ENCODE measurements at places on chromosomes 3 and 15.

DNA sequence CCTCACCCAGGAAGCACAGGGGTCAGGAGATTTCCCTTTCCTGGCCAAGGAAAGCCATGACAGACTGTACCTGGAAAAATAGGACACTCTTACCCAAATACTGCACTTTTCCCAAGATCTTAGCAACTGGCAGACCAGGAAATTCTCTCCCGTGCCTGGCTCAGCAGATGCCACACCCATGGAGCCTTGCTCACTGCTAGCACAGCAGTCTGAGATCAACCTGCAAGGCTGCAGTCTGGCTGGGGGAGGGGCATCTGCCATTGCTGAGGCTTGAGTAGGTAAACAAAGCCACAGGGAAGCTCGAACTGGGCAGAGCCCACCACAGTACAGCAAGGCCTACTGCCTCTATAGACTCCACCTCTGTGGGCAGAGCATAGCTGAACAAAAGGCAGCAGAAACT, 567.3 kb upstream of the LMCD1 start:
- DNase-seq: no peak
- H3K36me3 ChIP-seq: no peaks in the 10 kb centered on the region
- no peaks in the 10 kb centered on the region for H3K27me3 ChIP-seq
- no peaks in the 10 kb centered on the region for H3K4me1 ChIP-seq

GRCh38 chr3:165148876-165149441, 47.2 kb downstream of the SLITRK3 start:
- H3K4me1 ChIP-seq: no peaks in the 10 kb centered on the region
- H3K27ac ChIP-seq: no peak overlapping the region
- DNase-seq: no peak
- no peaks in the 10 kb centered on the region for H3K36me3 ChIP-seq
- no peaks in the 10 kb centered on the region for H3K27me3 ChIP-seq

- H3K27me3 ChIP-seq: no peaks in the 10 kb centered on the region
- no peaks in the 10 kb centered on the region for H3K4me1 ChIP-seq
- no peak overlapping the region for H3K27ac ChIP-seq
These were observed 105.8 kb downstream of the LSAMP start for GRCh38 chr3:116339441-116340028.

GRCh38 chr3:182562274-182562673, 231.0 kb upstream of the ATP11B start:
- H3K27me3 ChIP-seq: no peaks in the 10 kb centered on the region
- H3K27ac ChIP-seq: no peak overlapping the region
- no peaks in the 10 kb centered on the region for H3K36me3 ChIP-seq
- no peaks in the 10 kb centered on the region for H3K4me1 ChIP-seq
- no peak for DNase-seq
